ENCODE measurements at places on chromosomes 1 and 21.

GRCh38 chr1:225396357-225396756, 31.5 kb downstream of the LBR start:
- no peak for DNase-seq

- peak; percentile 92 for DNase-seq
Observed at GRCh38 chr21:27192281-27192949, 225.5 kb upstream of the ADAMTS5 start.

DNA sequence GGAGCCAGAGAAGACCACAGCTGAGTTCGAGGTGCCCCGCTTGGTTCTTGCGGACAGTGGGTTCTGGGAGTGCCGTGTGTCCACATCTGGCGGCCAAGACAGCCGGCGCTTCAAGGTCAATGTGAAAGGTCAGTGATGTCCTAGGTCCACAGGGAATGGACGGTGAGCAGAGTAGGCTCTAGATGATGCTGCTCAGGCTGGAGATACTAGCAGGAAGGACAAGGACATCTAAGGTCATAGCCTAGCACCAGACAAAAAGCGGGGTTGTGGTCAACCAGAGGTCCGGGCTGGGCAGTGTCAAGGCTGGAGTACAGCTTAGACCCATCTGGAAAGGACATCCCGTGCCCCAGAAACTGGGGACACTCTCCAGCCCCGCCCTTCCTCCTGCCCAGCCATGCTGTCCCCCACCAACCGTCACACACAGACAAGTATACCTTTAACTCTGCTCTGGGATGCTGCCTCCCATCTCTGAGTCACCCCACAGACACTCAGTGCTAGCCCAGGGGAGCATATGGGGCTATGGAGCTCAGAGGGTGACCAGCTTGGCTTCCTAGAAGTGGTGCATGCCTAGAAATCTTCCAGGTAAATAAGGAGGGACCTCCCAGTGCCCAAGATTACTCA, 8.7 kb downstream of the TIE1 start:
- no peak for DNase-seq

DNA sequence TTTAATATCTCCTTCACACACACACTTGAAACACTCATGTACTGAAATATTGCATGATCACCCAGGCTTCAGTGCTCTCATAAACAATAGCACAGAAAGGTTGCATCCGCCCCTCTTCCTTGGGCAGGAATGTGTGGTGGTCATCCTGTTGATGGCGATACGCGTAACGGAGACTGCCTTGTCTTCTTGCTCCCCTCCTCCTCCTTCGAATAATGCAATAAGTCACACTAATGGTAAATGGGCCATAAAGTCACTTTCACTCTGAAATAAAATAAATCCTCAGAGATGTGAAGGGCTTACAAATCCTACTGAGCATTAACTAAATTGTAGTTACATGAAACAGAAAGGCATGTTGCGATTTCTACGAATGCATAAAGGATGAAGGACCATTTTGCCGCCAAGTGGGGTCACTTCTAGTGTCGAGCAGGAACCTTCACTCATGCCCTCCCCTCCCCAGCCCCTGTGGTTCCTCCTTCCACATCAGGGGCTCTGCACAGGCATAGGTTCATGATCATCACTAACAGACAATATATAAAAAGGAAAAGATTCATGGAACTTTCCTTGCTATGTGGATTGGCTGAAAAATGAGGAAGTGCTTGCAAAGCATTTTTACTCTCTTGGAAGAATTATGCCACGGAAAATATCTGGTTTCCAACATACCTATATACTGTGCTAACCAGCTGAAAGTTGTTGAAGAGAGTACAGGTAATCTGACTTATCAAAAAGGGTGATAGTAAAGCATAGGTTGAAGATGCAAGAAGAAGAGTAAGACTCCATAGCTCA, 1.2 kb upstream of the PGBD5 start:
- DNase-seq: no peak

- no peak for DNase-seq
Observed at GRCh38 chr1:21823206-21823979, 11.3 kb downstream of the LDLRAD2 start.

DNA sequence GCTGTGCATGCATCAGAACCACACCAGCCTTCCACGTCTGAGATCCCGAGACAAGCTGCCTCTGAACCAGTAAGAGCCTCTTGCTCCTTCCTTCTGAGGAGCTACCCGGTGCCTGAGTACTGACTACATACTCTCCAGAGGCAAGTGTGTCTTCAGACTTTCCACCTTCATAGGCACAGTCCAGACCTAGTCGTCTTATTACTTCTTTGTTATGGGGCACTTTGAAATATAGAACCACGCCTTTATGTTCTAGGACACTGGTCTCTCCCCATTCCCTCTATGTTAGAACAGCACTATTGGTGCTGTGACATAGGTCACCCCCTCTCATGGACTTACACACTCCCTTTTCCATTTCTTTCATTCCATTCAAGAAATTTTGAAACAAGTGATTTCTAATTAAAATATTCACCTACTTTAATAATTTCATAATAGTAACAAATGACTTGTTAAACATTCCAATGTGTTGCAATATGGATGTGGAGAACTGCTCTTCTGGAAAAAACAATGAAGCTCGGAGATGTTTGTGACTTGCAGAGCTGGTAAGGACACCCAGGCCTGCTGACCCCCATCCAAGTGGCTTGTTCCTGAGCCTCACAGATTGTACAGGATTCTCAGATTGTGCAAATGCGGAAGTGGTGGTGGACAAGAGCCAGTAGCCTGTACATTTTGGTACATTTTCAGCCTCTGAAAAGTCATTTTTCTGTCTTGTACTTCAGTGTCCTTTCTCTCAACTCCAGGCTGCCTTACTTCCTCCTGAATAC, 76.1 kb upstream of the SIPA1L2 start:
- no peak for DNase-seq

- no peak for DNase-seq
Observed at GRCh38 chr1:169475806-169476387, 9.8 kb downstream of the SLC19A2 start.

DNA sequence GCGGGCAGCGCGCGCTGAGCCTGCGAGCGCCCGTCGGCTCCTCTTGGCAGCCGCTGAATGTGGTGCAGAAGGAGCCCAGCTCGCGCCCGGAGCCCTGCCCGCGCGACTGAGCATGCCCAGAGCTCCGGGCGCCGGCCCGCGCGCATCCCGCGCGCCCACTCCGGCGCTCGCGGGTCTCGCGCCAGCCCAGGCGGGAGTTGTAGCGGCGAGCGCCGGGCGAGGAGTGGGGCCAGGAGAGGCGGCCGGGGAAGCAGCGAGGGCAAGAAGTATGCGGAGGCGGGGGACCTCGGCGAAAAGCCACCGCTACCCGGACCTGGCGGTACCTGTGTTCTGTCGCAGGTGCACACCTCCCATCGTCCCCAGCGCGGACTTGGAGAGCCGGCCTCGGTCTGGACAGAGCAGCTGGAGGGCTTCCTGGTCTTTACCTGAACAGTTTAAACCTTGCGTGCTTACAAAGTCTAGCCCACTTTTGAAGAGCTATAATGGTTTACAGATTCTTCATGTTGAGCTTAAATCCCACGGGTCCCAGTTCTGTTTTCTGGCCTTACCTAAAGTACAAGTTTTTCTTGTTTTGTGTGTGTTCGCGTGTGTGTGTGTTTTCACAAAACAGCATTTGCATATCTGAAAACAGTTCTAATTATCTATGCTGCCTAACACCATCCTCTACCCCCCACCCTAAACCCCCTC, at the start of gene DDAH1:
Gene DDAH1, minus strand, starts transcription at position 61 of the 687 bp plus-strand sequence. CDS start 114 bp downstream, outside the sequence.
- peak; percentile 61 for DNase-seq

Data from fibroblast of skin of right quadriceps (primary cell).